ENCODE measurements at places on chromosomes 13 and 19. TPM values are rescaled to one million over a fixed set of nuclear protein-coding genes. Genes with fewer than 3 reads are reported as not detected.

The EHD2 gene
- 161 TPM for total RNA-seq

The ABCC4 gene
- total RNA-seq = 6.8 TPM

- ATAC-seq = no peak
Measured at GRCh38 chr13:79349011-79349410, 57.0 kb downstream of the RBM26 start.

The SYT3 gene
- total RNA-seq = not detected

GRCh38 chr13:111210544-111211469 lies 95.7 kb downstream of the ARHGEF7 start:
- peak; percentile 67 for ATAC-seq

GRCh38 chr13:38328699-38329098 lies 21.0 kb upstream of the UFM1 start:
- no peak for ATAC-seq

The PPM1N gene
- total RNA-seq = 0.96 TPM
